ENCODE measurements at places on chromosomes 16 and 17.

DNA sequence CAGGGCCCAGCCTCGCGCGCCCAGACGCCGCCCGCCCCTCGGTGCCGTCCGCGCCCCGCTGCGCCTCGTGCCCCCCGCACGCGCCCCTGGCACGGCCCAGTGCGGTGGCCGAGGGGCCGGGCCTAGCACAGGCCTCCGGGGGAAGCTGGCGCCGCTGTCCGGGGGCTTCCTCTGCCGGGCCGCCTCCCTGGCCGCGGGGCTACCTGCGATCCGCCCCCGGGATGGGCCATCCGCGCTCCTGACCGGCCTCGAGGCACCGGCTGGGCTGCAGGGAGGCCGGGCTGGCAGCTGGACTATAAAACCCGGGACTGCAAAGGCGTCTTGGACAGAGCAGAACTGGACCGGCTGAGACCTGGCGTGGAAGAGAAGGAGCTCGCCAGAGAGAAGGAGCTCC, 783 bp downstream of the BHLHA9 start:
- DNase-seq, result no peak

- no peak for DNase-seq
Observed at GRCh38 chr17:43469145-43469544, 14.6 kb upstream of the DHX8 start.

DNA sequence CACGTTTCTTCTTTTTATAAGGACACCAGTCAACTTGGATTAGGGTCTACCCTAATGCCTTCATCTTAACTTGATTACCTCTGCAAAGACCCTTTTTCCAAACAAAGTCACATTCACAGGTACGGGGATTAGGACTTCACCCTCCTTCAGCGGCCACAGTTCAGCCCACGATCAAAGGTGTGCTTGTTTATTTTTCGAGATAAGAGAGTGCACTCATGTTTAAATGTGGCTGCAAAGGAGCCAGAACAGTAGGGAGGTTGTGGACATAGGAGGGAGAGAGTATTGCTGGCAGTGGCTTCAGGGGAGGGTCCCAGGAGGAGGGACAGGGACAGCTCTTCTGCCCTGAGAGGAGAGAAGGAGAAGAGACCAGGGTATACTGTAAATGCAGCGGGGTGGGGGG, 46.7 kb downstream of the MGAT5B start:
- no peak for DNase-seq

DNA sequence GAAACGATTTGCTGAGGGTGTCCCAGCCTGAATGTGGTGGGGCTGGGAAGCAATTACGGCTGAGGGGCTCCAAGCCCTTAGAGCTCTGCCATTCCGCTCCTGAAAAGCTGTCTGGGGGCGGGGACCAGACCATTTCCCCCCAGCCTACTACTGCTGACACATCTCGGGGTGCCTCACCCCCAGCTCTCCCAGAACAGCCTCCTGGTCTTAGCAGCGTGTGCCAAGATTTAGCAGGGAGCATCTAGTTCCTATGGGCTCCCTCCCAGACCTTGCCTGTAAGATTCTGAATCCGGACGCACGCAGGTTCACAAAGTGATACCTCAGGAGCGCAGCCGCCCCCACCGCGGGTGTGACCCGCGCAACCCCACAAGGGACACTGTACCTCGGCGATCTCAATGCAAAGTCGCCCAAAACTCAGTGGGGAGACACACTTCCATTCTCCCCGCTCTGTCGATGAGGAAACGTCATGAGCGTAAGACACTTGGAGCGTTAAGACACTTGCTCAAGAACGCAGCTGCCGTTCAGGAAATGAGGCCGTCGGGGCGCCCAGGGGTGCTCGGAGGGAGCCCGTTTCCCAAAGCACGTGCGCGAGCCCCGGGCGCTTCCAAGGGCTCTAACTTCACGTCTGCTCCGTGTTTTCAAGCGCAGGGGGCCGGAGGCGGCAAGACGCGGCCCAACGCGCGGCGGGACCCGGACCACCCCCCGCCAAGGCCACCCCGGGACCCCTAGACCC, 629 bp downstream of the GEMIN4 start:
- peak; percentile 37 for DNase-seq

- DNase-seq, result no peak
Observed at GRCh38 chr17:72763981-72764380, 328.5 kb downstream of the SLC39A11 start.

DNA sequence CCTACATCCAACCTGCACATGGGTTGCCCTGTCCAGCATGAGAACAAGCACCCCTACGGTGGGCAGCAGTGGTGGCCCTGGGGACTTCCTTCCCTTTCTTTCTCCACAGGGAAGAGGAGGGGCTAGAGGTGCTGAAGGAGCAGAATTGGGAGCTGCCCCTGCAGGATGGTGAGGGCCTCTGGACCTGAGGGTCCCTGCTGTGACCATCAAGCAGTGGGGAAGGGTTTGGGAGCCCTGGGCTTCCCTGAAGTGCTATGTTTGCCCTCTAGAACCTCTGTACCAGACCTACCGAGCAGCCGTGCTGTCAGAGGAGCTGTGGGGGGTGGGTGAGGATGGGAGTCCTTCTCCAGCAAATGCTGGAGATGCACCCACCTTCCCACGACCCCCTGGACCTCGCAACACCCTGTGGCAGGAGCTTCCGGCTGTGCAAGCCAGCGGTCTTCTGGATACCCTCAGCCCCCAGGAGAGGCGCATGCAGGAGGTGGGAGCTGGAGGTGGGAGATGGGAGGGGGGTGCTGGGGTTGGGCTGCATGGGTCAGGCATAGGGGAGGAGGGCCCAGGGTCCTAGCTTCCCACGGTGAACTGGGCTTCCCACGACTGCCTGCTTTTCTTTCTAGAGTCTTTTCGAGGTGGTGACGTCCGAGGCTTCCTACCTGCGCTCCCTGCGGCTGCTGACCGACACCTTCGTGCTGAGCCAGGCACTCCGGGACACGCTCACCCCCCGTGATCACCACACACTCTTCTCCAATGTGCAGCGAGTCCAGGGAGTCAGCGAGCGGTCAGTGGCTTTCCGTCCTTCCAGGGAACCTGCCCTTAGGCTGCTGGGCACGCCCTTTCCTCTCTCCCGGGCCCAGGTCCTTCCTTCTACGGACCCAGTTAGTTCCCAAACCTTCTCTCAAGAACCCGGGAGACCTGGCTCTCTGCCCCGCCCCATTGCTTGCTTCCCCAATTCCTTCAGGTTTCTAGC, 5.0 kb downstream of the ARHGEF15 start:
- no peak for DNase-seq

GRCh38 chr17:66343531-66344078, 41.2 kb downstream of the PRKCA start:
- no peak for DNase-seq

Measured in effector CD8-positive, alpha-beta T cell (primary cell).